ENCODE measurements at places on chromosomes 3 and 15. TPM values are rescaled to one million over a fixed set of nuclear protein-coding genes. Genes with fewer than 3 reads are reported as not detected.

- no peak for DNase-seq
Measured at GRCh38 chr3:146838221-146838620, 233.1 kb upstream of the PLSCR5 start.

GRCh38 chr3:123081718-123082369, 15.0 kb downstream of the PDIA5 start:
- DNase-seq, result peak; percentile 82

- no peak for DNase-seq
Measured at GRCh38 chr3:108159105-108159504, 63.1 kb downstream of the IFT57 start.

DNA sequence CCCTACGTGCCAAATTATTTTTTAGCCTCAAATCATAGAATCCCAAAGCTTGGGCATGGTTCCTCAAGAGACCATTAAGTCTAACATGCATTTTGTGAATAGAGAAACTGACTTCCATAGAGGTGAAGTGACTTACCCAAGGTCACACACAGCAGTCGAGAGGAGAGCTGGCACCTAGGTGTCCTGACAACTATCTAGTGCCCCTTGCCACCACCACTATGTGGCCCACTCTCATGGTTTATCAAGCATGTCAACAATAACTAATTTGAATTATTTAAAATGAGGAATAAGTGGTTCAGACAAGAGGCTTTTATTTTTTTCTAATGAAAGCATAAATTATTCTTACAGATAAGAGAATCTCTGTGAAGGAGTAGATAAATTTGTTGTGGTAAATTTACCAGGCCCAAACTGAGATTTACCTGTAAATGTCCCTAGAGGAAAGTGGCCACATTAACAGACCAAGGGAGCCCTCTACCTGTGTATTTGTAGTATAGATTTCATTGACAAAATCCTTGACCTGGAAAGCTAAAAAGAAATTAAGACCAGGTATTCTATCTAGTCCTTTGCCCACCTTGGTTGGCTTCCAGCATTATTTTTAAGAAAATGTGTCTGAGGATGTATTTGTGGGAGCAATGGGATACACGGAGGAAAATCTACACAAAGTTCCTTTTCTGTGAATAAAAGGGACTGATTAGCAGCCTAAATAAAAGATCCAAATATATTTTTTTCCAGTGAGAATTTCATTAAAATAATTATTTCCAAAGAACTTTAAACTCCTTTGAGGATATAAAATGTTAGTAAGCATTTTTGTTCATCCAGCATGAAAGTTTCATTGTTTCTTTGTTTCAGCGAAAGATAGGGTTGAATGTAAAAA, 49.1 kb downstream of the IQCH start:
- no peak for DNase-seq

GRCh38 chr15:29812384-29812694, 9.9 kb downstream of the TJP1 start:
- DNase-seq, result no peak

DNA sequence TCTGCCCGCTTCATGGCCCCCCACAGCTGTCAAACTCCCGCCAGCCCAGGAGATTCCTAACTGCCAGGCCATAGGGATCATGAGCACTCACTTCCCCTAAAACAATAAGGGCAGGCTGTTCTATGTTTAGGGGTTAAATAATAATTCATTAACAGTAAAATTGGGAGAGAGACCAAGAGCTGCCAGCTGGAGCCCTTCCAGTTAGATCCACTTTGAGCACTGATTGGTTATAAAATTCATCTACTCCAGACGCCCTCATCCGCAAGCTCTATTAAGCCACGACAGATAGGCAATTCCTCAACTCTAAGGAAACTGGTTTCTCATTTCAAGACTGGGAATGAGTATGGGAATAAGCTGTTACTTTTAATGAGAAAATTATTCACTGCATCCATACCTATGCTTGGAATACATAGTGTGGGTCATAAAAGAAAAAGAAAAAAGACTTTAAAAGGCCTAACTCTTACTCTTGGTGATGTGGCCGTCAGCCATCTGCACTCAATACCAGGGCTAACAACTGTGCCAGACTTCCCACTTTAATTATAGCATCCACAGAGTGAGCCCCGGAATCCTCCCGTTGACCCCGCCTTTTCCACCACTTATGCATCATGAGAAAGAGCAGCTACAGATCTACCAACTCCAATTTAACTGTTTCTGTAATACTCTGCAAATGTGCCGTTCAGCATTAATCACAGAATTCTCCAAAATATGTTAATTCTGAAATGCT, 44.5 kb downstream of the IL17RD start:
- DNase-seq, result peak; percentile 65

DNA sequence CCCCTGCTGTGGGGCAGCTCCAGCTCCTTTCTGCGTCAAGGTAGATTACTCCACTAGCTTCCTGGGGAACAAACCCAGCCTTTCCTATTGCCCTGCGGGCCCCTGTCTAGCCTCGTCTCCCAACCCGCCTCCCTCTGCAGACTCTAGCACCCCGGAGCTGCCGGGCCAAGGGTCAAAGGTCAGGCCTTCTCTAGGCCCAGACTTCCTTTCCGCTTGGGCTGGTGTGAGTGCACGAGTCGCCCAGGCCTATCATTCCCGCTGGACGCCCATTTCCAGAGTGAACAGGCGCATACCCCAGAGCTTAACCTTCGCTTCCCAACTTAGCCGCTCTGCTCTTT, 11.6 kb upstream of the ONECUT1 start:
- DNase-seq, result no peak

- DNase-seq, result no peak
Measured at GRCh38 chr3:123755085-123755484, 129.0 kb downstream of the MYLK start.

DNA sequence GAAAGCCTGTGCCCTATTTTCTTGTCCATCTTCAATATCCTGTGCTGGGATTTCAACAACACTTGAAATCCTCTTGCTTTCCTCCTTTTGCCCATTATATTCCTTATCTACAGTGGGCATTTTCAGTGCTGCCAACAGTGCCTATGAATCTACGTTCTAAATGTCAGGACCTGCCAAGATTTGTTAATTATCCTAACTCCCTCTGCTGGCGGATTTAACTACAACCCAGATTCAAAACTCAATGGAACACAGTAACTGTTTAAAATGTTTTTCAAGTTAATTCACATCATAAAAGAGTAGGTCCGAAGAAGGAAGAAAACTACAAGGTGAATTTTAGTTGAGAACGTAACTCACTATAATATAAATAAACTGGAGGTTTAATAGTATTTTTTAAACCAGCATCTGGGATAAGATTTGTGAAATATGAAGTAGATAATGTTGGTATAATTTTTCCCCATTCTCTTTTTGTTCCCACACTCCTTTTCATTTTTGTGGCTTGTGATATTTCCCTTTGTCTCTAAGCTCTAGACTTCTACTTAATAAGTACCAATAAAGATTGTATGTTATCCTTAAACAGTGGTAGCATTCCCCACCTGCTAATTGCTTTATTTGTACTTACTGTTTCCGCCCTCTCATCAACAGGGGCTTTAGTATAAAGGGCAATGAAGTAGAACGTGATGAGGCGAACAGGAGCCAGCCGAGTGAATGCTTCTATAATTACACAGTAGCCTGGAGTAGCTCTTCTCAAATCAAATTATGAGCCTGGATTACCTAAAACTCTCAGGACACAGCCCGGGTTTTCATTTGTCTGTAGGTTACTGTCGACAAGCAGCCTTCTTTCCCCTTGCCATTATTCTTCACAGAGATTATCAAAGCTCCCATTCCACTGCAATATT, 302.5 kb upstream of the ATP11B start:
- DNase-seq, result peak; percentile 84

Gene INSYN1
- total RNA-seq, result 26.1 TPM

Gene TMEM207
- not detected for total RNA-seq

Gene GOLGA6L4
- 2.0 TPM for total RNA-seq

Gene ZNF660
- 10.0 TPM for total RNA-seq

All from spinal cord (tissue), 10 donors.